Hindlimb muscle (tissue), 1 donor: ENCODE measurements at places on chromosomes 5 and 9. TPM values are rescaled to one million over a fixed set of nuclear protein-coding genes. Genes with fewer than 3 reads are reported as not detected.
A peak's percentile ranks its signal among the peaks of the same experiment; 100 is the strongest.

The GMCL2 gene
- not detected for polyA plus RNA-seq

DNA sequence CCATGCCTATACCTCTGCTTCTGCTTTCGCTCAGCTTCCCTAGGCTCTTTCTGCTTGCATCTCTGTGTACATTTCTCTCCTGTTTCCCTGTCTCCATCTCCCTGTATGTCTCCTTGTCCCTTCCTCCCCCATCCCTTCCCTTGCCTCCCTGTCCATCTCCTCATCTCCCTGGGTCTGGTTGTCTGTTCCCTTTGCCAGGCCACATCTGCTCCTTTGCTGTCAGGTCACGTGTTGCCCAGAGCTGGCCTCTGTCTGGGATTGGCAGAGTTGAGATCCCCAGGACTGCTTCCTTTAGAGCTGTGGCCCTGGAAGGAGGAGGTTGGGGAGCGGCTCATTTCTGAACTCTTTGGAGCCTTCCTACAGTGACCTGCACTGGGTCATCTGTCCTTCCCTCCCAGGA lies 31.8 kb upstream of the PTGS1 start:
- no peak for DNase-seq

- DNase-seq: no peak
Measured at GRCh38 chr9:114472765-114473446, 32.4 kb downstream of the WHRN start.

- no peak for DNase-seq
Measured at GRCh38 chr9:121749614-121750013, 98.2 kb downstream of the DAB2IP start.

The PLEKHG4B gene
- polyA plus RNA-seq: 0.39 TPM

DNA sequence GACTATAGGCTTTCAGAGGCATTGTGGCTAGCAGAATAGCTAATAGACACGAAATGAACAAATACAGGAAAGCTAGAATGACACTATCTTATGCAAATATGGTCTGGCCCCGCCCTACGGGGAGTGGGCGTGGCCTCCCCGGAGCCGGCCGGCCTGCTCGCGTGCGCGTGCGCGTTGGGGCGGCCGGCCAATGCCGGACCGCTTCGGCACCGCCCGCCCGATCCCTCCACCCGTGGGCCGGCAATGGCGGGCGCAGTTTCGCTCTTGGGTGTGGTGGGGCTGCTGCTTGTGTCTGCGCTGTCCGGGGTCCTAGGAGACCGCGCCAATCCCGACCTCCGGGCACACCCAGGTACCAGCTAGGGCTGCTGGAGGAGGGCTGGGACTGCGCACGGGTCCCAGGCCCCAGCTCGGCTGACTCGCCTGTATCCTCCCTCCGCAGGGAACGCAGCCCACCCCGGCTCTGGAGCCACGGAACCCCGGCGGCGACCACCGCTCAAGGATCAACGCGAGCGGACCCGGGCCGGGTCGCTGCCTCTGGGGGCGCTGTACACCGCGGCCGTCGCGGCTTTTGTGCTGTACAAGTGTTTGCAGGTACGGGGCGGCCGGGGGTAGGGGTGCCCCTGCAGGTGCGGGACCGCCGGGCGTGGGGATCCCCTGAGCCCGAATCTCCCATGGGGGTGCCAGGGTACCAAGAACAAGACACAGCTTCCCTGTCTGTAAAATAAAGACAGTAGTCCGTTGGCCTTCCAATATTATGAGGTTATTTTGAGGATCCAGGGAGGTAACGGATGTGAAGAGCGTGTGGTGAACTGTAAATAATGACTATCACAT lies at the start of gene CCDC107:
CCDC107 (plus strand) TSS at position 156 of the 831 bp plus-strand sequence; CDS start at position 244, 88 bp downstream.
- DNase-seq: peak; percentile 93

DNA sequence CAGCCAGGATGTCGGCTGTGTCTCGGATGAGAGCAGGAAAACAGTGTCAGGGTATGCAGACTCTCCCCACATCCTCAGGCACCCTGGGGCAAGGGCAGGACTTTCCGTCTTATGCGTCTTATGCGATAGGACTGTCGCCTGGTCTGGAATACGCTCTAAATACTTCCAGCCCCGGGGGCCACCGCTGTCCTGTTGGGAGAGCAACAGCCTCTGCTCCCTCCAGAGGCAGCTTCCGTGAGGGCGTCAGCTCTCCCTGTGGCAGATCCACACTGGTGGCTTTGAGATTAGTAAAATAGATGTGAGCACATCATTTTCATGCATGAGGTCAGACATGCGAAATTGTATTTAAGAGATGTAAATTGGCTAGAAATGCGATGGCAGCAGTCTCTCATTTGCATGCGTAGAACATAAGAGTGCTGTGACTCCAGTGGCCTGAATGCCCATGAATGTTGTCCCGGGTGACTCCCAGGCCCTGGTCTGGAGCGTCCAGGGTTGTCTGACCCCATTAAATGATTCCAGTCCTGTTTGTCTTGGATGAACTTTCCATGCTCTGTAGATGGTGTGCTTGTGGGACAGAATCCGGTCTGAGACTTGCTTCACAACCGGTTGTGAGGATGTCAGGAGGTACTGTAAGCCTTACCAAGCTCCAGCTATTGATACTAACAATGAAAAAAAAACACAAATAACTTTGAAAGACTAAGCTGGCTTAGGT lies 228.2 kb downstream of the SYK start:
- DNase-seq: no peak

GRCh38 chr9:97220894-97221477 lies 86.5 kb upstream of the CCDC180 start:
- no peak for DNase-seq

GRCh38 chr9:18947892-18948339 lies 85.1 kb downstream of the SAXO1 start:
- DNase-seq: no peak

The PCDHB10 gene
- 5.3 TPM for polyA plus RNA-seq

GRCh38 chr5:139561655-139562451 lies 714 bp downstream of the UBE2D2 start:
- DNase-seq: peak; percentile 51

The CLIC3 gene
- polyA plus RNA-seq: 0.54 TPM

The AMACR gene
- 9.5 TPM for polyA plus RNA-seq

DNA sequence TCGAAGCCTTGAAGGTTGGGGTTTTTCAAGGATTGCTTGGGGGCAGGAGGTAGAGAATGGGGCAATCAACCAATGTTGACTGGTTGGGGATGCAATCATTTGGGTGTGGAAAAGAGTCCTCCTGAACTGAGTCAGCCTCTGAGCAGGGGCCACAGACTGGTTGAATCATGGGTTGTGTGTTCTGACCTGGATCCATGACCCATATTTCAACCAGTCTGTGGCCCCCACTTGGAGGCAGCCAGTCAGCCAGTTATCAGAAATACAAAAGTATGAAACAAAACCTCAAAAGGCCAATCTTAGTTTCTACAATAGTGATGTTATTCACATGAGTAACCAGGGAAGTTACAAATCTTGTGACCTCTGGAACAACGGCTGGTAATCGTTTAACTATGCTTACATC lies 81.4 kb upstream of the RANBP6 start:
- DNase-seq: no peak

The FAM169A gene
- polyA plus RNA-seq: 0.44 TPM

DNA sequence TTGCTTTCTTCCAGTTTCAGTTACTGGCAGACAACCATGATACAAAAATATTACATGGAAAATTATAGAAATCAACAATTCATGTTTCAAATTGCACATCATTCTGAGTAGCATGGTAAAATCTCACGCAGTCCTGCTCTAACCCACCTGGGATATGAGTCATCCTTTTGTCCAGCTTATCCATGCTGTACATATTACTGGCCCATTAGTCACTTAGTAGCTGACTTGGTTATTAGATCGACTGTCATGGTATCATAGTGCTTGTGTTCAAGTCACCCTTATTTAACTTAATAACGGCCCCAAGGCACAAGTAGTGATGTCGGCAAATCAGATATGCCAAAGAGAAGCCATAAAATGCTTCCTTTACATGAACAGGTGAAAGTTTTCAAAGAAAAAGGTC lies 41.2 kb downstream of the NADK2 start:
- no peak for DNase-seq
